Spleen (tissue), 13 donors: ENCODE measurements at places on chromosomes 7 and 10.

GRCh38 chr10:76299501-76299900, 868.1 kb downstream of the LRMDA start:
- no peak overlapping the region for H3K4me3 ChIP-seq
- H3K36me3 ChIP-seq: no peaks in the 10 kb centered on the region
- H3K27me3 ChIP-seq: no peaks in the 10 kb centered on the region
- DNase-seq: no peak
- no peak overlapping the region for H3K27ac ChIP-seq

DNA sequence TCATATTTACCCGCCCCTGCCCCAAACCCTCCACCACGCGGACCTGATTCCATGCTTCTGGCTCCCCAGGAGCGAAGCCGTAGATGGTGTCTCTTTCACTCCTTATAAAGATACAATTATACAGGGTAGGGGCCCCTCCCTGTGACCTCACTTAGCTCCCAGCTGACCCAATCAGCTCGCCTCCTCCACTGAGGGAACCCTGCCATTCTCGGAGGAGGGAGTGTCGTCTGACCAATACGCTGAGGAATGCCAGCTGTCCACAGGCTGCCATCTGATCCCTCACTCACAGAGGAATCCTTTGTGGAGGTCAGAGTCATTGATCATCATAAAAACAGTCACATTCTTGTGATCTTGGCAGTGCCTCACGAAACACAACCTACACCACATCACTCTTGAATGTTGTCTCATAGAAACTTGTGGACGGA, 67.5 kb upstream of the INSIG1 start:
- no peak overlapping the region for H3K4me3 ChIP-seq
- peaks cover 6% of the 10 kb centered on the region for H3K27me3 ChIP-seq
- DNase-seq: peak; percentile 41
- no peak overlapping the region for H3K27ac ChIP-seq
- H3K4me1 ChIP-seq: no peaks in the 10 kb centered on the region

- no peaks in the 10 kb centered on the region for H3K36me3 ChIP-seq
- H3K27ac ChIP-seq: peak overlapping the region; percentile 22
- H3K4me3 ChIP-seq: no peak overlapping the region
- no peak for DNase-seq
Measured at GRCh38 chr7:116340943-116341907, 130.9 kb downstream of the TES start.

GRCh38 chr7:157797361-157797760, 460.6 kb downstream of the DNAJB6 start:
- no peak overlapping the region for H3K4me3 ChIP-seq
- DNase-seq: no peak
- H3K27ac ChIP-seq: no peak overlapping the region
- no peaks in the 10 kb centered on the region for H3K4me1 ChIP-seq
- no peaks in the 10 kb centered on the region for H3K36me3 ChIP-seq
- no peaks in the 10 kb centered on the region for H3K27me3 ChIP-seq

DNA sequence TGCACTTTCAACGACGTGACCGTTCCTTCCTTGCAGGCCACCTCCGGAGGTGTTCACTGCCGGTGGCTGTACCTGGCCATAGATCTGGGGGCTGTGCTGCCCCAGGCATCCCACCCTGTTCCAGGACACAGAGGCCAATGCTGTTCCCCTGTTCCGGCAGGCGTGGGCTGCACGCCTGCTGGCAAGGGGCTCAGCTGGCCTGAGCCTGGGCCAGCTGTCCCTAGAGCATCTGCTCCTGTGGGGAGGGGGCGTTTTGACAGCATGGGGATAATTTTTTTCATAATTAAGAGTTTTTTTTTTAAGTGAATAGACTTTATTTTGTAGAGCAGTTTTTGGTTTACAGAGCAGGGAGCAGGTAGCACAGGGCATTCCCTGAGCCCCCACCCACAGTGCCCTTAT, 28.8 kb downstream of the PWWP2B start:
- H3K4me1 ChIP-seq: peaks cover 50% of the 10 kb centered on the region
- no peaks in the 10 kb centered on the region for H3K27me3 ChIP-seq
- no peak overlapping the region for H3K4me3 ChIP-seq
- no peak for DNase-seq
- H3K36me3 ChIP-seq: peaks cover 17% of the 10 kb centered on the region
- H3K27ac ChIP-seq: no peak overlapping the region
